ENCODE measurements at places on chromosomes 6 and 20. TPM values are rescaled to one million over a fixed set of nuclear protein-coding genes. Genes with fewer than 3 reads are reported as not detected.

GHRH gene
- total RNA-seq = not detected

SMLR1 gene
- not detected for total RNA-seq

CRISP1 gene
- not detected for total RNA-seq

DPPA5 gene
- total RNA-seq = not detected

TRIM40 gene
- not detected for total RNA-seq

BTN1A1 gene
- total RNA-seq = not detected

ABHD16B gene
- total RNA-seq = not detected

POPDC3 gene
- total RNA-seq = 3.3 TPM

NDUFAF4 gene
- total RNA-seq = 31.7 TPM

NKX2-4 gene
- total RNA-seq = not detected

LY6G6D gene
- total RNA-seq = not detected

PRDM13 gene
- total RNA-seq = not detected

SMIM8 gene
- 3.6 TPM for total RNA-seq

KIF6 gene
- not detected for total RNA-seq
